ENCODE measurements at places on chromosomes 1 and 21.

- no peak for DNase-seq
Measured at GRCh38 chr1:12437629-12438028, 180.4 kb downstream of the DHRS3 start.

DNA sequence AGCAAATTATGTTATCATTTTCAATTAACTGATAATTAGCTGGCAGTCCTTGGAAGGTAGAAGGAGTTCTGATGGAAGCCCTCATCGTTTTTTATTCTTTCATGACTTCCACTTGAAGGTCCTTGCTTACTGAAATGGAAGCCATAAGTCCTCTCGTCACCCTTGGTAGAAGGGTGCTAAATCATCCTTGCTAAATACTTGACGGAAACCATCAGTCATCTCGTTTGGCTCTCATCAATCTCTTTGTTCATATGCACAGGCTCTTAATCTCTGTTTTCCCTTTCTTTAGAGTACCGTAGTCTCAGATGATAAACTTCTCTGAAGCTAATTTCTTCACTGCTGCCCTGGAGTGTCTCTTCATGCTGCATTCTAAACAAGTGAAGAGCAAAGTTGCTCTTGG lies 34.5 kb downstream of the UCK2 start:
- no peak for DNase-seq

- DNase-seq: no peak
Measured at GRCh38 chr21:45306832-45307571, 19.3 kb upstream of the POFUT2 start.

DNA sequence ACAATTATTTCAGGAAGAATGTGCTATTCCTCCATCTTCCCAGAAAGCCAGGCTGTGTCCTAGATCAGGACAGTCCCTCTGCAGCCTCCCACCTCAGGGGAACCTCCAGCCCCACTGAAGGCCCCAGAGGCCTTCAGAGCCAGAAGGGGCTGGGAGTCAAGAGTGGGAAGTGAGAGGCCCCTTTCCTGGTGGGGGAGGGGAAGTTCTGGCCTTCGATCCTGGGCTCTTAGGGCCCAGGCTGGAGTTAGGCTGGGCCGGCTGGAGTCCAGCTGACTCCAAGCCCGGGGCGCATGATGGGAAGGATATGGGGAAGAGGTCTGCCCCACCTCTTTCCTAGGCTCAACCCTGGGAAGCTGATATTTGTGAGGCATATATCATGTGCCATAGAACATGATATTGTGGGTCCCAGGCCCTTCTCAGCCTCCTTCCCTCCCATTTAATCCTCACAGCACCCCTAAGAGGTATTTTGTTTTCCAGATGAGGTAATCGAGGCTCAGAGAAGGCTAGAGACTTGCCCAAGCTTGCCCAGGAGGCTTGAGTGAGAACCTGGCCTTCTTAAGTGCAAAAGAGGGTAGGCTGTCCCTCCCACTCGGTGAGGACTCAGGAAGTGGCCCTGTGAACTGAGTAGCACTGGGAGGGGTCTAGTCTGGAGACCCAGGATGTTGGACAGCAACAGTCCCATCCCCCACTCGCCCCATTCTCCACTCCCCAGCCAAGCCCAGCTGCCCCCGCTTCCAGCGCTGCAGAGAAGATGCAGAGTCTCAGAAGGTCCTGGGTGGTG lies 18.6 kb upstream of the HSPG2 start:
- DNase-seq: no peak

DNA sequence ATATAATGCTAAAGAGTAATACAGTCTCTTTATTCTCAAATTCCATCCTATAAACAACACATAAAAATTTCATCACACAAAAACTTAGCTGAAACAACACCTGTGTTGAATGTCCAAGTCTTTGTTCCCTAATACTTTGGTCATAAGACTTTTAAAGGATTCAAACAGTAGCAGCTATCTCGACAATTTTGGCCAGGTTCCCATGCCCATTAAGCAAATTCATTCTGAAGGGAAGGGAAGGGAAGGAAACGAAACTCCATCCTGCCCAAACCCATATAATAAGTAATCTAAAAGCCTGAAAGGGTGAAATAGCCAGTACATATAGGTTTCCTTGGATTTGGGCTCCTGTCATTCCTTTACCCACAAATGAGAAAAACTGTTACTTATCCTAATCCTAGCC lies 7.5 kb downstream of the IVNS1ABP start:
- no peak for DNase-seq

DNA sequence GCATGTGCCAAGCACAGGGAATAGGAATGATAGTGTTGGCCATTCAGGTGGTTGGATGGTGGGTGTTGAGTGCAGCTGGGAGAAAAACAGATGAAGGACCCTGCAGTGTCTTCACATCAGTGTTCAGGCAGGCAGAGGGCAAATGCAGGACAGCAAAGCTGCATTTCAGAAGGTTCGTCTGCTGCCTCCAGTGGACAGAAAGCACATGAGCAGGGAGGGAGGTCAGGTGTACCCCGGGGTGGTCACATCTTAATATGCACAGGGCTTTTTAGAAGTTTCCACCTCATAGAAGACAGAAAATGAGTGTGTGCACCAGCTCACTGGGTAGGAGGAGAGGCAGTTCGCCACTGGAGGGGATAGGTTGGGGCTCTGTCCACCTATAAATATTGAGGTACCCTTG lies 184.9 kb downstream of the SLC35F3 start:
- DNase-seq: no peak

- no peak for DNase-seq
Measured at GRCh38 chr1:54804471-54805132, 3.5 kb upstream of the TTC22 start.

DNA sequence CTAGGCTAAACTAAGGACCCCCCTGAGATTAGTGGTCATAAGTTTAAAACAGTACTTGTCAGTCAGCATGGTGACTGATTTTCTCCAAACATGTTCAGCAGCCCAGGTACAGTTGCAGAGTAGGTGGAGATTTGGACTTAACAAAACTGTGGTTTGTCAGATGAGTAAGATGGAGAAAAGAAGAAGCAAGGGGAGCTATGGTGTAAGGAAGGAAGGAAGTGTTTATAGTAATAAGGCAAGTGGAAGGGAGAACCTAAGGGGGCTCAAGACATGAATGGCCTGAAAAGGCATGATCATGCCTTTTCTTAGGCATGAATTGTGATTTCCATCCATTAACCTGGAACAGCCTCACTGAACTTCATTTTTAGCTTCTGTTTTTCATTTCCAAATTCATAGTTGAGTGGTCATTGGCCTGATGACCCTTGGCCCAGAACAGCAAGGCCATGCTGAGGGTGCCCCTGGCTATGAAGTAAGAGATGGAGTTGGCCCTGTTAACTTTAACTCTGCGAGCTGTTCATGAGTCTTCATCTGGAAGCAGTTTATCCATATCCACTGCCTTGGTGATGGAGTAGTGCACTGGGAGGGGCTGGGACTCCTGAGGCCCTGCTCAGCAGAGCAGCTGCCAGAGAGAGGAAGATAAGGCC lies 60.7 kb downstream of the LRRC8D start:
- DNase-seq: no peak

Data from LoVo (cell line).